ENCODE measurements at places on chromosomes 3 and 15. TPM values are rescaled to one million over a fixed set of nuclear protein-coding genes. Genes with fewer than 3 reads are reported as not detected.

GRCh38 chr3:5339967-5340535 lies 152.5 kb downstream of the EDEM1 start:
- DNase-seq = no peak

MESP1 gene
- total RNA-seq = 3.5 TPM

DNA sequence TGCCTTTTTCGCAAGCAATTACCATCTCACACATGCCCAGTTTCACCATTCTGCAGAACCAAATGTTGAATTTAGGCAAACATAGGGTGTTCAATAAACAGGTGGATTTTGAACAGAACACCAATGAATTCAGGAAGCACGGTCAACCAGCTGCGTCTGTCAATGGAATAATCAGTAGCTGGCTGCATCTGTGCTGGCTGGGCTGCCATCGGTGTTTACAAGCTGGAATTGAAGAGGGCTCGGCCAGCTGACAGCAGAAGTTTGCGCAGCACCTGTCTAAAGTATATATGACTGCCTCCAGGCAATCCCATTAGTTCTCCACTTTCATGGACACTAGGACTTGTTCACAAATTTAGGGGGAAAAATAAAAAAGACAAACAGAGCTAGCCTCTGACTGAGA lies 996.4 kb upstream of the CFAP20DC start:
- DNase-seq = no peak

LRRC31 gene
- total RNA-seq = not detected

SOX2 gene
- total RNA-seq = not detected

AP3B2 gene
- total RNA-seq = not detected

DNA sequence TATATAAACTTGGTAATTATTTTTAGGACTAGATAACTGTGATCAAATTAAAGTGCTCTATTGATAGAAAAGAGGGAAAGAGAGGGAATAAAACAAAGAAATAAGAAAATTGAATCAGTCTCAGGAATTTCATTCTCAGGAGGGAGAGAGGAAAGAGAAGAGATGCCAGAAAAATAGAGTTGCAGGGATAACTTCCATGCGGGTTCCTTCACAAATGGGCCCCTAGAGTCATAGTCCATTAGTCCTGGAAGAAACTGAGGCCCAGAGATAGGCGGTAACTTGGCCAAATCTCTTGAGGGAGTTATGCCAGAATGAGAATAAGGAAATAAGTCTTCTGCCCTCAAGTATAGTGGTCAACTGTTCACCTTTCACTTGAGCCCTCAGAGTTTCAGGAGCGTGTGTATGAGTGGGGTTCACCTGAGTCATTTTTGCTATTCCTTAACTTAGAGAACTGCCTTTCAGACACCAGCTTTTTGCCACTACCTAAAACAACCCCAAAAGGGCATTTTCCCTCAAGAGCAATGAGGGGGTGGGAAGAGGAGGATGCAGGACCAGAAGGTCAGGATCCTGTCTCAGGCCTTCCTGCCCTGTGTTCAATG lies 192.6 kb downstream of the MEX3B start:
- DNase-seq = no peak

CPNE9 gene
- not detected for total RNA-seq

DNA sequence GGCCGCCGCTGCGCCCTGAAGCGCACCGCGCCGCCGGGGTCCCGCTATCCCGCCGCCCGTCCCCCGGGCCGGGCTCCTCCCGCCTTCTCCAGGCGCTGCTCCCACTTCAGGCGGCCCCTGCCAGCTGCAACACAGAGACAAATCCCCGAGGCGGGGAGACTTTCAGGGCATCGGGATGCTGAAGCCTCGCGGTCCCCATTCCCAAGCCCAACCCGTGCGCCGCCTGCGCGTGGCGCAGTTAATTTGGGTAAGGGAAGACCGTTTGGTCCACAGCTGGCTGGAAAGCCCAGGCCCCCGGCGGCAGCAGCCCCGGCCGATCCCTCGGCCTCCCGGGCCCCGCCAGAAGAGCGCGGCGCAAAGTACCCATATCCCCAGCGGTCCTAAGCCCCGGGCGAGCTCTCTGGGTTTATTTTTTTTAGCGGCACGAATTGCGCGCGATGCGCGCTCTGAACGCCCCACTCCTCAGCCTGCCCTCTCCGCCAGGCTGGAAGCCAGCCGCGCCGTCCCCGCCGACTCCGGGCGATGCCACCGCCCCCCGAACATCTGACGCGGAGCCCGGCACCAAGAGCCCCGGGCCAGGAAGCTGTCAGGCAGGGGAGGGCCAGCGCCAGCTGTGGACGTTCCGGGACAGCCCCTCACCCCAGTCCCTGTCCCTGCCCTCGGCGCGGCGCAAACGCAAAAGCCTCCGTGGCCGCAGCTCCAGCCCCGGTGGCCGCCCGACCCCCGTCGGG lies 517 bp downstream of the FBN1 start:
- peak; percentile 19 for DNase-seq

GOLGA8J gene
- total RNA-seq = not detected

DNA sequence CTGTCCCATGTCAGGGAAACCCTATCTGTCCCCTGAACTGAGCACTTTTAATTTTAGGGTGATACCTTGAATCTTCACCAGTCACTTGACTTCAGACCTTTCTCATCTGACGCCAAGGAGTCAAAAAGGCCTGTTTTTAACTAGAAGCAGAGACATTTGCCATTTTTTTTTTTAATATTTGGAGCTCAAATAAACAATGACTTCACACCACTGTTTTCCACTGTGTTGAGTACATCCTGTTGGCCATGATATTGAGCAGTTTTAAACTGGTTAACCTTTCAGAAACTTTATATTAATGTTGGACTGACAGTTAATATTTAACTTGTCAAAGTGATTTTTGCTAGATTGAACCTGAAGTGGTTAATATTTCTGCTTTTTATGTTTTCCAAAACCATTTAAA lies 28.2 kb downstream of the DAG1 start:
- DNase-seq = no peak

DNA sequence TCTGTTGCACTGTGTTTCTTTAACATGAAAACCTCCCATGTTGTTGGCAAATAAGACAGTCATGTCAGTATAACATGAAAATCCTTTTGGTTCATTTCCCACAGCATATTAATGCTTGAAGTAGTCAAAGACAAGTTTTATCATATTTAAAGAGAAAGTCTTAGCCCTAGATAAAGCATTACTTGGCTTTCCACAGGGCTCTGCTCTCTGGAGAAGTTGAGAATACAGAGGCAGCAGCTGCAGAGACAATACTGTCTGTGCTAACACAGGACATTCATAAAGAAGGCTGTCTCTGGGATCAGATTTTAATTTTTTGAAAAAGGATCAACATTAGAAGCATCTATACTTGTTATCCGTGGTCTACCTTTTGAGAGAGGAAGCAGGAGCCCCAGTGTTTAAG lies 103.4 kb upstream of the SAMMSON start:
- no peak for DNase-seq

CYP1A2 gene
- total RNA-seq = not detected

DNA sequence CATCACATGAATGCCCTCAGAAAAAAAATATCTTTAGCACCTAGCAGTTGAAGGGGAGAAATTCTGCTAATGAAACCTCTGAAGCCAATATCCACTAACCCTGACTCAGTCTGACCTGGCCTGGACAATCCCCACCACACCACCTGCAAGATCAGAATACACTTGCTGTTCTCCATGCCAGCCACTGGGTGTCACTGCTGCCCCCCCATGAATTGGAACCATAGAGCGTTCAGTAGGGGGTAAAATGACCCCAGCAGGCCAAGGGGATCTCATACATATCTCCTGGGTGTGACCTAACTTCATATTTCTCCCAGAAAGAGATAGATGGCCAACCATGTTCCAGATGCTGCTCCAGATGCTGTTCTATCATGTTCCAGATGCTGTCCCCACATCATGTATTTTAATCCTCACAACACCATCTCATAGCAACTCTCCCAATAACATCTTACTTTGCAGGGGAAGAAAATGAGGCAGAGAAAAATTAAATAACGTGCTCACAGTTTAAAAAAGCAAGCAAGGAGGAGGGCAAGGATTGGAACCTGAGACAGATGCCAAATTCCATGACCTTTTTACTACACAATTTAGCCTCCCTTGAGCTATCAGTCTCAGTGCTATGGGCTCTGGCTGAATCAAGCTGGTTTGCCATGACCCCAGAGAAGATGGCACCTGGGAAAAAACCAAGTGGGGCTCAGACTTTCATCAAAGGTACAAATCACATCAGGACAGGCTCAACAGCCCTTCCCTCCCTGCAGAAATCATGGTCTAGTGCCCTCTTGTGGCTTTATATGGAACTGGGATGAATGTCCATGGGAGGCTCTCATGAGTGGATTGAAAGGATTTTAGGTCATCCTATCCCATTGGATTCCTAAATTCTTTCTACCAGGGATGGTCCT lies 12.4 kb downstream of the NTRK3 start:
- DNase-seq = no peak

MUC20 gene
- 1.2 TPM for total RNA-seq

CLDN1 gene
- total RNA-seq = not detected

CAMKV gene
- total RNA-seq = not detected

GRCh38 chr3:41053220-41053619 lies 146.1 kb upstream of the CTNNB1 start:
- no peak for DNase-seq

- DNase-seq = no peak
Observed at GRCh38 chr3:31908391-31909097, 72.5 kb downstream of the OSBPL10 start.

- no peak for DNase-seq
Observed at GRCh38 chr3:14333215-14333614, 69.2 kb upstream of the SLC6A6 start.

MELTF gene
- 5.1 TPM for total RNA-seq

DNA sequence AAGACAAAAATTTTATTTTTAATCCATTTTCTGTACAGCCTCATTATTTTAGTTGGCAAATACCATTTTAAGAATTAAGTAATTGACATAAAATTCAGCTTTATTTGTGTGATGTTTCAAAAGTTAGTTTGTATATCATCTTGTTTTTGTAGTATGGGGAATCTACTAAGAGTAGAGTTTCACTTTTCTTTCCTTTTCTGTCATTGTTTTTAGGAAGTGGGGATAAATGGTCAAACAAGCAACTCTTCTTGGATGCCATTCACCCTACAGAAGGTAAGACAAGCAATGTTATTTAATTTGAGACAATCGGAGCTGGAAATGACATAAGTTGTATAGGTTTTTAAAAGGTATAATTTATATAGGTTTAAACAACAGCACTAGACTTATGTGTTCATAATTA lies 268.3 kb downstream of the BBX start:
- no peak for DNase-seq

SST gene
- total RNA-seq = not detected

- no peak for DNase-seq
Observed at GRCh38 chr15:34853001-34853758, 57.8 kb upstream of the ACTC1 start.

CLK3 gene
- total RNA-seq = 133 TPM

ZNF774 gene
- total RNA-seq = 0.83 TPM

PTX3 gene
- total RNA-seq = not detected

DNA sequence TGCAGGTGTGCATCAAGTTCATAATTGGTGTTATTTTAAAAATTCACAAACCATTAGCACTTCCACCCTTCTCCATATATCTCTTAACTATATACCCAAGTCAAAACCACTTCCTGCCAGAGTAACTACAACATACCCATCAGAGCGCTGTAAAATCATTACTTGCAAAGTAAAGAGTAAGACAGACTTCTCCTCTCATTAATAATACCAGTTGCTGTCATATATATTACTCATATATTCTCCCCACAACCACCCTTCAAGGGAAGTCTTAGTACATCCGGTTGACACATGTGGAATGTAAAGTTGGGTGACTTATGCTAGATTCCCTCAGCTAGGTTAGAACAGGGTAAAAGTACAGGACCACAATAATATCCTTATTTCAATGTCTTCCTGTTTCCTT lies 5.6 kb downstream of the TERC start:
- DNase-seq = no peak

DNA sequence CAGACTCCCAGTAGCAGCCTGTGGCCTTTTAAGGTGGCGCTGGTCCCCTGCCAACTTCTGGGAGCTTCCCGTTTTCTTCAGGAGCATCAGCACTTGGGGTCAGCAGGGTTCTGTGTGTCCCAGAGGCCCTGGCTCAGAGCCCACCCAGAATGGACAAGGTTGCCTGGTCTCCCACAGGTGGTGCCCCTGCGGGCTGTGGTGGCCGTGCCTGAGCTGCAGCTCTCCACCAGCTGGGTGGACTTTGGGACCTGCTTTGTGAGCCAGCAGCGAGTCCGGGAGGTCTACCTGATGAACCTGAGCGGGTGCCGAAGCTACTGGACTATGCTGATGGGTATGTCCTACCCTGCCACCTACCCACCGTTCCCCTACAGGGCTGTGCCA lies 15.5 kb downstream of the ACAA1 start:
- no peak for DNase-seq

GRCh38 chr15:77546050-77546501 lies 86.6 kb downstream of the LINGO1 start:
- DNase-seq = no peak

DNA sequence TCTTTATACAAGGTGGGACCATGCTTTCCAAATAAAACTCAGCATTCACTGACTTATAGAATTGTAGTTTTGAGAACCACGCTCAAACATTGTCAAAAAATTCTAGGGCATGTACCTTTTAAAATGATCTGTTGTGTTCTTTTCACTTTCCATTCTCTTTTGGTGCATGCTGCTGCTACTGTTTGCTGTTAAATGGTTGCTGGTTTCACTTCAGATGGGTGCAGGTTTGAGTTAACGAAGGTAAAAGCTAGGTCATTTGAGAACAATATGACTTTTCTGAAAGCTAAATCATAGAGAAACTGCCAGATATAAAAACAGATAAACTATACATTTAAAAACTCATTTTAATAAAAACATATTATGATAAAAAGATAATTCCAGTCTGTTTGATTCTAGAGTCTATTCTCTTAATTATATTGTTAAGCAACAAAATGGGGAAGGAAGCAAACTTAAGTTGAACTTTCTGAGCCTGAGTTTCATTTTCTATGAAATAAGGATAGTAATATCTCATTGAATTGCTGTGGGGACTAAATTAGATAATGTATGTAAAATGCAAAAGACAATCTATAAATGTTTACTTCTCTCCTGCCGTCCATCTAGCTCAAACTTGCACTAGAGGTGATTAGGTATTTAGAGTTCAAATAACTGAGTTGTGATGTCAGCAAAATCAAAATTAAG lies 82.4 kb downstream of the OXSM start:
- no peak for DNase-seq

PPCDC gene
- 43.0 TPM for total RNA-seq

Measured in activated CD4-positive, alpha-beta memory T cell treated with anti-CD3 and anti-CD28 coated beads, Interleukin-2, amount 10 ng/mL, durations not matched to agents 7 days and 5 days (primary cell).